ENCODE measurements at places on chromosomes 2 and 18. TPM values are rescaled to one million over a fixed set of nuclear protein-coding genes. Genes with fewer than 3 reads are reported as not detected.

The NT5C1B gene
- not detected for total RNA-seq

The SPC25 gene
- total RNA-seq, result 98.4 TPM

The TGFA gene
- 1.0 TPM for total RNA-seq

The TEKT4 gene
- not detected for total RNA-seq

The SLC30A3 gene
- 6.5 TPM for total RNA-seq

The OLA1 gene
- total RNA-seq, result 294 TPM

The MARS2 gene
- 5.6 TPM for total RNA-seq

The FEV gene
- total RNA-seq, result not detected

The RESP18 gene
- not detected for total RNA-seq

The PRSS56 gene
- total RNA-seq, result not detected

The EVA1A gene
- 24.6 TPM for total RNA-seq

The NPHP1 gene
- total RNA-seq, result 17.4 TPM

The FIGLA gene
- total RNA-seq, result not detected

The SPDYA gene
- total RNA-seq, result not detected

- DNase-seq, result no peak
These were observed 308.6 kb upstream of the TNP1 start for GRCh38 chr2:217168496-217168895.

DNA sequence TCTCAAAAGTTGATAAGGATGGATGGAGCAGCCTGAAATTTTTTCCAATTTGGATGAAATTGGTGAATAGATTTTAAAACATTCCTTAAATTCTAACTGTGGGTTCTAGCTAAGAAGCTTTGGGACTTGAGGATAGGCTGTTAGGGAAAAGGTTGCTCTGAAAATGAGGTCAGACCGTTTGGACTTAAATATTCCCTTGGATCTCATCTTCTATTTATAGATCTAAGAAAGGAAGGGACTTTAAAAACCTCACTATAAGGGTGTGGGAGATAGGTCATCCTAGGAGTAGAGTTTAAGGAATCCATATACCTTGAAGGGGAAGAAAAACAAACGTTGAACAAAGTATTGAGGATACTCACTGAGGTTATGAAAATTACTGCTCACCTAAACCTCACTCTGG is 17.4 kb upstream of the SNORC start:
- DNase-seq, result no peak

DNA sequence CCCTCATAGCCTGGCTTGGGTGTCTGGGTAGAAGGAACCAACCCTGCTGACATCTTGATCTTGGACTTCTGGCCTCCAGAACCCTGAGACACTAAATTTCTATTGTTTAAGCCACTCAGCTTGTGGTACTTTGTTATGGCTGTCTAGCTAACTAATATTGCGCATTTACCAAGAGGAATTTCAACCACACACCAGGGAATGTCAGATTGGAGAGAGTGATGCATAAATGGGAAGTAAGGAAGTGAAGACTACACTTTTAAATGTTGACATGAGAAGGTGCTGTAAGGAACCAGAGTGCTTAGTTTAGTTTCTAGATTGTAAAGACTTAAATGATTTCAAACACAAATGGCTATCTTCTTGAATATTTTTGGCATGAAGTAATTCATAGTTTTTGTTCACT is 98.9 kb upstream of the ITGB6 start:
- DNase-seq, result peak; percentile 46

DNA sequence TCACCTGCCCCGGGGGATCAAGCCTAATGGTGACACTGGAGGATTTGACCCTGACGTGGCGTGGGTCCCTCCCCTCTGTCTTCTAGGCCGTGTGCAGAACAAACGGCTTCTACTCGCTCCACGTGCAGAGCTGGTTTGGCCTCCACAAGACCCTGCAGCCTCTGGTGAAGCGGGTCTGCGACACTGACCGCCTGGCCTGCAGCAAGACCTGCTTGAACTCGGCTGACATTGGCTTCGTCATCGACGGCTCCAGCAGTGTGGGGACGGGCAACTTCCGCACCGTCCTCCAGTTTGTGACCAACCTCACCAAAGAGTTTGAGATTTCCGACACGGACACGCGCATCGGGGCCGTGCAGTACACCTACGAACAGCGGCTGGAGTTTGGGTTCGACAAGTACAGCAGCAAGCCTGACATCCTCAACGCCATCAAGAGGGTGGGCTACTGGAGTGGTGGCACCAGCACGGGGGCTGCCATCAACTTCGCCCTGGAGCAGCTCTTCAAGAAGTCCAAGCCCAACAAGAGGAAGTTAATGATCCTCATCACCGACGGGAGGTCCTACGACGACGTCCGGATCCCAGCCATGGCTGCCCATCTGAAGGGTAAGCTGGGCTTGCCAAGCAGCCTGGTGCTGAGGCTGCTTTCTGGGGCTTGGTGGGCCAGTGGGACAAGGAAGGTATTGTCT is 112.0 kb downstream of the VIT start:
- DNase-seq, result no peak

DNA sequence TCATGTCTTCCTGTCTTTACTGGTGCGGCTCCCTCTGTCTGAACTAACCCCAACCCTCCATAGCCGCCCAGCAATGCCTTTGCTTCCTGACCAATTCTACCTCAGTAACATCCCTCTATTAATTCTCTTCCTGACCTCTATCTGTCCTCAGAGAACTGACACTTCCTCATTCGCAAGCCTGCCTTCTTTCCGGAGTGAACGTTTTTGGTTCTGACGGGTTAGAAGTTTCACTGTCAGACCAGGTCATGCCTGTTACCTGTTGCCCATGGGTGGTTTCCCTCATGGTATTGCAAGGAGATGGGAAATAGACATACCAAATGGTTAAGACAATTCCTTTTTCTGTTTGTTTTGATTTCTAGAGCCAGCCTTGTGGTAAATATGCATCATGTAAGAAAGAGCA is 453.4 kb upstream of the SLC14A2 start:
- DNase-seq, result no peak

DNA sequence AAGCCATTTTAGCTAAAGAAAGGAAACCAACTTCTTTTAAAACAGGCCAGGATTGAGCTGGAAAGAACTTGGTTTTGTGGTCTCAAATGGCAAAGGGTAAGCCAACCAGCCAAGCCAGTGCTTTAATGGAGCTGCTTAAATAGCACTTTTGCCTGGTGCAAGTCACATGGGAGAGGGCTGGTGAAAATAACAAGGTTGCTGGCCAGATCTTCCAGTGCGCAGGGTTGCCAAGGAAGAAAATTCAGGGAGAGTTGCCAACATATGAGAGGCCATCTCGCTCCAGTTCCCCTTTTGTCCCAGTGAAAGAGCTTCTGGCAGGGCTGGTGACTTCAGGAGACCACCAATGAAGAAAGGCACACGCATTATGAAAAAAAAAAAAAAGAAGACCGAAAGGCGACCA is 57.3 kb downstream of the IRS1 start:
- DNase-seq, result no peak

- DNase-seq, result no peak
These were observed 59.0 kb downstream of the PRPF40A start for GRCh38 chr2:152658221-152658620.

DNA sequence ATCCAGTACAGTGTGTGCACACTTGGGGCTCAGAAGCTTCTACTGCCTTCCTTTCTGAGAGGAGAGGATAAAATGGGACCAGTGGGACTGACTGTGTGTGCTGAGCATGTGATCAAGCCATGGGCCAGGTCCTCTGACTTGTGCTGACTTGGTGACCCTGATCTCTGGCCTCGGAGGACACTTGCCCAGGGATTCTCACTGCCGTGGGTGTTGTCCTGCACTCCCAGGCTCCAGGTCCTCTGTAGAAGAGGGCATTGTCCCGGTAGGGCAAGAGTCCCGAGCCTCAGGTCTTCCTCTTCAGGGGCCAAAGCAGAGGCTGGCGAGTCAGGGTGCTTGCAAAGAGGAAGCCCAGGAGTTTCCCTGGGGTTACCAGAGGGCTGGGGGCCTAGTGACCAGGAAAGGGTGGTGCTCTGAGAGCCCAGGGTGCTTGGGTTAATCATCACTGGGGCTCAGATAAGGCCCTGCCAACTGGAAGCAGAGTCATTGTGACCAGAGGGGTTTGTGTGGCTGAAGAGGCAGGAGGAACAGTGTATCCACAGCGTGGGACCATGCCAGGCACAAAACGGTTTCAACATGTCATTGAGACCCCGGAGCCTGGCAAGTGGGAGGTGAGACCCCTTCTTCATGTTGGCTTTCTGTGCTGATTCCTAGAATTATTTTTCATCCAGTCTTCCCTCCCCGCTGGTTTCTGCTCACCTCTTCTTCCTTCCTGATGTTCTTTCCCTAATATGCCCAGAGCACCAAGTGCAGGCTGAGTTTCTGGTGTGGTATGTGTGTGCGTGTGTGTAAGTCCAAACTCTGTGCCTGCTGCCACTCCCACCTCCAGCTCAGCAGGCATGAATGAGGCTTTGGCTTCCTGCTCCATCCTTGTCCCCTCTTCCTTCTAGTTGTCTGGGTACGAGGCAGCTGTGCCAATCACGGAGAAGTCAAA is at the start of gene GCKR:
Gene GCKR, plus strand, starts transcription at position 483 of the 931 bp plus-strand sequence. Its CDS starts 66 bp downstream, at position 549.
- DNase-seq, result peak; percentile 33

DNA sequence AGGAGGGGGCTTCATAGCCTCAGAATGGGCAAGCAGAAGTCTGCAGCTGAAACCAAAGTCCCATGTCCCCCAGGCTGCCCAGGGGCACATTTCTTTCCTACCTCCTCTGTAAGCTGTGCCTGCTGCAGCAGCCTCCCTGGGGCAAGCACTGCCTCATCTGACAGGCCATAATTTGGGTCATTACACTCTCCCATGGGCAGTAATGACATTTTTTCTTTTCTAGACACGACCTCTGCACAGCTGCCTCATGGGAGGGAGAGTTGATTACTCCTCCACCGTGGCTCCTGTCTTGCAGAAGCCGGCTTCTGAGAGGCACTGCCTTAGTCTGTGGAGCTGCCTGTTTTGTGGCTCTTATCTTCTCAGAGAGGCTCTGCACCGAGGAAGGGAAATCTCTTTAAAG is 268.9 kb downstream of the TDRD15 start:
- DNase-seq, result no peak

- no peak for DNase-seq
These were observed 60.6 kb downstream of the C2orf74 start for GRCh38 chr2:61222567-61222966.

DNA sequence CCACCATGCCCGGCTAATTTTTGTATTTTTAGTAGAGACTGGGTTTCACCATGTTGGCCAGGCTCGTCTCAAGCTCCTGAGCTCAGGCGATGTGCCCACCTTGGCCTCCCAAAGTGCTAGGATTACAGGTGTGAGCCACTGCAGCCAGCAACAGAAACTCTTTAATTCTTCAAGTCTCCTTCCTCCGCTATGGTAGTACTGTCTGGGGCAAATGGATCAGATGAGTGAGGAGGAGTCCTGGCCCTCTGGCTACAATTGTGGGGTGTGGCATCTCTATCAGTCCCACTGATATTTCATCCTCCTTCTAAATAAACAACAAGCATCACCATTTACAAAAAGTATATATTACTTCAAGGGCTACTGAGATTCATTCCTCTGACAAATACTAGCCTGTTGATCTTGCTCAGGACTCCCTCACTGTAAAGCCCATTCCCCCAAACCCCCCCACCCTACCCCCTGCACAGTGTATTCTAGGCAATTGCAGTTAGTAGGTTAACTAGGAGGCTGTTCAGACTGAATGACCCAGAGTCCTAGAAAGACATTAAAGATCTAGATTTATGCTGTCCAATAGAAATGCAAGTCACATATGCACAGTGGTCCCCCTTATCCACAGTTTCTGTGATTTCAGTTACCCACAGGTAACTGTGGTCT is 71.2 kb upstream of the STAM2 start:
- DNase-seq, result no peak

DNA sequence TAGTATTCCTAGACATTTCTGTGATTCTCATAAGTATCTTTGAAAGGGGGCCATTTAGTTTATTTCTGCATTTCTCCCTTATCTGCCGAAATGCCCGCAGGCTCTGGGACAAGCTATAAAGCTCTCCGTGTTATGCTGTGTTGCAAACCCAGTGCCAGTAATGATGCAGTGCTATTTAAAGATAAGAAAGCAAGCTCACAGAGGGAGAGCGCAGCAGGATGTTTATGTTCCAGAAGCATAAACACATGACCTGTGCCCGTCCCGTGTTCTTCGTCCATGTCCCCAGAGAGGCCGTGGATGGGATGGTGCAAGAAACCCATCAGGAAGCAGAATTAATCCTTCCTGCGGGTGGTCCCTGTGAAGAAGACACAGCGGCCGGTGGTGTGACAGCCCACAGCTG is 99.4 kb downstream of the NEDD4L start:
- DNase-seq, result no peak

- no peak for DNase-seq
These were observed 208.2 kb downstream of the UBE2E3 start for GRCh38 chr2:181188605-181189004.

DNA sequence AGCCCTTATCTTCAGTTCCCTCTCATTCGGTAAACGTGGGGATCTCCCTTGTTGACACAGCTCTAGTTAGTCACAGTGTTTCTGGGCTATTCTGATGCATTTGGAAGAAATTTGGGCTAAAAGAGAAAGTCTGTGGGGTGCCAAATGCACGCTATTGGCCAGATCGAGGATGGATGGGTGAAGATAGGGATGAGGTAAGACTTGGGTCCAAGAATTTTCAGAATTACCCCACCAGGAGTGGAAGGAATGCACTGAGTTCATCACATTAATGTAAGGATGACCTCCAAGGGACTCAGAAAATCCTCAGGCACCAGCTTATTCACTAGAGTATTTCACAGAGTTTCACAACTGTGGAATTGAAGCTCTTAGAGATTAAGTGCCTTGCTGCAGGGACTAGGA is 49.3 kb downstream of the NRP2 start:
- peak; percentile 42 for DNase-seq

GRCh38 chr2:66575625-66576310 is 140.8 kb downstream of the MEIS1 start:
- DNase-seq, result peak; percentile 25

DNA sequence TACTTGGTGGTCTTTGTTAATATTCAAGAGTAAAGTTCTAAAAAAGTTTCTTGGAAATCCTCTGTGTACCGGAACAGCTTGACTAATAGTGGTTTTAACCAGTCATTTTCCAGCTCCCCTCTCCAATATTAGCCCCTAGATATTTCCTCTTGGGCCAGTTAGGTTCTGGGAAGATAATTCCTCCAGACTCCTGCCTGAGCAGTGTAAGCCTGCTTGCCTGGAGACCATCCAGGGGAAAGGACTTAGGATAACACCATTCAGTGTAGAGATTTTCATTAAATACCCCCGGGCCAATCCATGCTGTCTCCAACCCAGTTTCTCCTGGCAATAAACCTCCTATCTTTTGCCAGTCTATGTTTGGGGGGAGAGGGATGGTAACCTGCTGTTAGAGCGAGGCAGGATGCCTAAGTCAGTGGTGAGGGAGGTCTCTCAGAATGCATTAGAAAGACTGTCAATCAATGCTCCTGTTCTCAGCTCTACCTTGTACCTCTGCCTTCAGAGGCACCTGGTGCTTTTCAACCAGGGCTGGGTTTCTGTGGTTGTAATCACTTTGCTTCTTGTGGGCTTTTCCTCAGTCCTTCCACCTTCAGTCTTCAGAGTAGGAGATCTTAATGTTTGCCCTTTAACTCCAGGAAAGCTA is 186.4 kb downstream of the RNF152 start:
- DNase-seq, result no peak
